ENCODE measurements at places on chromosomes 7 and 10.

- DNase-seq: no peak
Measured at GRCh38 chr7:47361746-47362215, 220.1 kb downstream of the TNS3 start.

- DNase-seq: no peak
Measured at GRCh38 chr10:34190580-34190979, 624.5 kb downstream of the PARD3 start.

DNA sequence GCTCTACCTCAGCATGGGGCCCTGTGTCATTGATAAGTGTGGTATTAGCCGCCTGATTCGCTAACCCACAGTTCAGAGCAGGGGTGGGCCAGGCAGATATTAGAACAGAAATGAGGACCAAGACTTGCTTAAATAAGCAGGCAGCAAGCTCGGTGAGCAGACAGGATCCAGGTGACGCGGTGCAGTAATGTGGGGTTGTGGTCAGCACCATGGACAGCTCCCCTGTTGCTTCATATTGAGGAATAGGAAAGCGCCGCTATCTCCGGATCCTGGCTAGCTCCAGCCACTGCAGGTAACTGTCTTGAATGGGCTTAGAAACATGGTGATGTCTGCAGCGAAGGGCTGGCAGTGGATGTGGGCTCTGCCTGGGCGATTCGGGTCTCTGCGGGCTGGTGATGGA lies 51.3 kb upstream of the GPR26 start:
- DNase-seq: peak; percentile 2

GRCh38 chr10:79477456-79477855 lies 32.0 kb upstream of the ZCCHC24 start:
- DNase-seq: no peak

GRCh38 chr7:21778953-21779352 lies 166.7 kb downstream of the CDCA7L start:
- DNase-seq: no peak

DNA sequence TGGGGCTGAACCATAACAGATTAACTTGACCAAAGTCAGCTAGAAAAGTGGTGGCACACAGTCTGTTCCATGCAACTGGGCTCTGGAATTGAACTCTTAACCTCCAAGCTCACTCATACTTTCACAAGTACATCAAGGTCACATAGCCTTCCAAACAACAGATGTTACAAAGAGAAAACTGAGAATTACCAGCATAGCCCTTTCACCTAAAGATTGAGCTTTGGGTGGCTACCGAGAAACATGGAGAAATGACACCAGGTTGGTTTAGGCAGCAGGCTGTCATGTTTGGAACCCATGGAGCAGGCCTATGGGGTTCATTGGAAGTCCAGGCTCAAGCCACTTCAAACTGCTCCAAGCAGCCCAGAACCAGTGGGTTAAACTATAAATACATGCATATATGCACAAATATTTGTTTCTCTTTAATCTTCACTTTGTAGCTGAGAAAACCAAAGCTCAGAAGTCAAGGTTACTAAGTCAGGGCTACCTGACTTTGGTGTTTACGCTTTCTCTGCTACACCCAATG lies 59.1 kb downstream of the MALSU1 start:
- no peak for DNase-seq

DNA sequence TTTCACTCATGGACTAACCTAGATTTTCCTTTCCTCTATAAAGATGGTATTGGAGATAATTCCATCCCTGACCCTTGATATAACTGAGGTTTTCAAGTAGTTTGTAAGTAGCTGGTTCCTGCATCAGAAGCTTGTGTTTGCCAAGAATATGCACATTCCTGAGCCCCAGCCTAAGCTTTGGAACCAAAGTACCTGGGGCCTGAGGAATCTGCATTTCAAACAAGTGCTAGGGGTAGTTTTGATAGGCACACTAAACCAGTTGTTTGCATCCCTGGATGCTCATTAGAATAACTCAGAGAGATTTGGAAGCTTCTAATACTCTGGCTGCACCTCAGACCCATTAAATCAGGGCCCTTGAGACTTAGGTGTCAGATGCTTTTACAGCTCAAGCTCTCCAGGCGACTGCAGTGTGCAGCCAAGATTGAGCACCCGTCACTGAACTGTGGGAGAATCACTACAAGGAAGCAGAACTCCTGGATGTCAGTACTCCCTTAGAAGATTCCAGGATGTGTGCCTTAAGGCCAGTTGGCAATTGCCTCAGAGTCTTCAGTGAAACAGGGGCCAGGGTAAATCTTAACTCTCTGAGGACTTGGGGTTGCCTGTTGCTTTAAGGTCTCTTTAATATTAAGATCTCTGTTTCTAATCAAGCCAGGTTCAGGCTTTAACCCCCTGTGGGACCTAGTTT lies 565.0 kb downstream of the REEP3 start:
- DNase-seq: no peak
